ENCODE measurements at places on chromosomes 5 and 9.

- DNase-seq = no peak
Observed at GRCh38 chr5:40404613-40405012, 275.1 kb upstream of the PTGER4 start.

GRCh38 chr5:132489871-132490483 is 596 bp downstream of the IRF1 start:
- DNase-seq = peak; percentile 50

DNA sequence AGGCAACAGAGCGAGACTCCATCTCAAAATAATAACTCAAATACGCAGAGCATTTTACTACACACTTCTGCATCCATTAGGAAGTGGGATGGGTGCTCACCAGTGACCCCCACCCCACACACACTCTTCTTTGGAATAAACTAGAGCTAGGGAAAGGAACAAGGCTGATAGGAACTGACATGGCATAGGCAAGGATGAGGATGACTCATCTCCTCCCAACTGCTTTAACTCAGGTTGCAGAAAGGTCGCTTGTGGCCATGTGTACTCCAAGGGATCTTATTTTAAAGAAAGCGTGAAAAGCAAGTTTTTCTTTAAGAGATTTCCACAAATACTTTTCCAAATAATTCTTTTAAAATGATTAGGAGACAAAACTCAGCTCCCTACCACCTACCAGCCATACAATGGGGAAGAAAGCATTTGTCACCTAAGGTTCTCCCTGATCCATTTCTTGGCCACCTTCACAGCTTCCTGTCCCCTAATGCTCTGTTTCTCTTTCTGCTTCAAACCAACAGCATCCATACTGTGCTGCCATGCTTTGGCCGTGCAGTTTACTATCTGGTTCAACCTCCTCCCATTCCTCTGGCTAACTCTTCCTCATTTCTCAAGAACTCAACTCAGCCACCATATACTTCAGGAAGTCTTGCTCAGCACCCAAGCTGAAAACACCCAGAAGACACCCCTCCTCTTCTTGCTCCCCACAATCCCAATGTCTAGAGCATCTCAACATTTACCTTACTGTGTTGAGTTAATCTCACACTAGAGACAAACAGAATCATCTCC is 211.9 kb downstream of the ACTL7B start:
- no peak for DNase-seq

GRCh38 chr5:131812371-131813160 is 15.7 kb upstream of the FNIP1 start:
- DNase-seq = no peak

- DNase-seq = no peak
Observed at GRCh38 chr9:114300846-114301797, 21.8 kb upstream of the ORM1 start.

- no peak for DNase-seq
Observed at GRCh38 chr5:77066823-77067442, 20.2 kb downstream of the ZBED3 start.

- DNase-seq = no peak
Observed at GRCh38 chr5:102958481-102959011, 161.4 kb downstream of the GIN1 start.

GRCh38 chr5:168995024-168995423 is 305.9 kb downstream of the SLIT3 start:
- no peak for DNase-seq

GRCh38 chr9:7273575-7273974 is 515.8 kb downstream of the KDM4C start:
- DNase-seq = no peak

- DNase-seq = no peak
Observed at GRCh38 chr9:121399126-121399882, 29.3 kb upstream of the STOM start.

DNA sequence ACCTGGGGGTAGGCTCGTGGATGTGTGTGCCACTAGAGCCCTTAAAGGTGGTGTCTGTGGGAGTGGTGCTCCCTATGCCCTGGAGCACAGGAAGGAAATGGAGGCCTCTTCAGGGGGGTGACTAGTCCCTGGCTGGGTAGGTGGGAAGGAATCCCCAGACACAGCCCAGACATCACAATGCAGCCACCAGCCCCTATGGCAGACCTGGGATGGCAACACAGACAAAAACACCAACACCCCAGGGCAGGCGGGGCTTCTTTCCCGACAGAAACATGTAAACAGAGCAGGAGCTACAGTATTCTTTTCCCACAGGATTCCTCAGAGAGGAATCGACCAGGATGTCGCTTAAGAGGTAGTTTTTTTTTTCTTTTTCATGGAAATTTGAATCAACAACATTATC is 10.4 kb upstream of the NR5A1 start:
- no peak for DNase-seq

DNA sequence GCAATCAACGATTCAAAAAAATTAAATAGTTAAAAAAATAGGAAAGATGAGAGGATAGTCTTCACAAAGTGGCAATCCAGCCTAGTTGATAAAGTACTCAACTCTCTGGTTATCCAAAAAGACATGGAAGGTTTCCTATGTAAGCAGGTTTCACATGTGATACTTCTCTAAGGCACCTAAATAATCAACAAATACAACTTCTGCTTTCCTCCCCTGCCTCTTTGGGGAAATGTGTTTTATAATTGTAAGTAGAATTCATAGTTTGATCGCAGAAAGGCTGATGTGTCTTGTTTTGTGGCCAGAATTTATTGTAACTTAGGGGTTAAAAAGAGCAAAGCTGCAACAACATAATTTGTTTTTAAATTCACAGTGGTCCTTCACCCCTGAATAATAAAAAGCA is 855.5 kb upstream of the DMAC1 start:
- DNase-seq = no peak

DNA sequence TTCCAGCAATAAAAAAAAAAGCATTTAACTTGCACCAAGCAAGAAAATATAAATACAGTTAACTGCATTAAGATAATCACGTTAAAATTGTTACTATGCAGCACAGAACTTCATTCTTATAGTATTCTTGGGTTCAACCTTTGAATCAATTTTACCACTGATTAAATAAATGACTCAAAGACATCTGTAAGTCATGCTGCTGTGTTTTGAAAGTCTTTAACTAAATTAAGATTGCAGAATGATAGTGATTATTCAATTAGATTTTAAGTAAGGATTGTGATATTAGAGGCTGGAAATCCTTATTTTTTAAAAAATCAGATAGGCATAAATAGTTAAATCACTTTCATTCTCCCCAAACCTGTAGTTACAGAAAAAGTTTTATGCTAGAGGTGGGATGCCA is 116.4 kb downstream of the SCAMP1 start:
- DNase-seq = no peak

- DNase-seq = no peak
Observed at GRCh38 chr9:96721303-96721702, 56.6 kb downstream of the ZNF510 start.

- no peak for DNase-seq
Observed at GRCh38 chr5:153168241-153168640, 322.2 kb upstream of the GRIA1 start.

DNA sequence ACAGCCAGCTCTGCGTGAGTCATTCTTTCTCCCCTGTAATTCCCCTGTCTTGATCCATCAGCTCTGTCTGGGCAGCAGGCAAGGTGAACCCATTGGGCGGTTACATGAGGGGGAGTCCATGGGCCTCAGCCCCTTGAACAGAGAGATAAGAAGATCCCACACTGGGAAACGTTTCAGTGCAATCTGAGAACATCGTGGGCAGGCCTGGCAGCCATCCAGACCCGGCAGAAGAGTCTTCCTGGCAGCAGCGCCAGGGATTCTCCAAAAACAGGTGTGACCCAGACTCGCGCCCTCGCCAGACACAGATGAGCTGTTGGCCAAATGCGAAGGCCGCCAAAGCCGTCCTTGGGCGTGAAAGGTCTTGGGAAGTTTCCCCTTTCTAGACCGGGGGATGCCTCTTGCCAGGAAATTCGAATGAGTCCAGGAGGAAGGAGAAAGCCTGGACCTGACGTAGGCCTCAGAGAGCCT is 6.4 kb upstream of the SLC12A7 start:
- DNase-seq = peak; percentile 66

DNA sequence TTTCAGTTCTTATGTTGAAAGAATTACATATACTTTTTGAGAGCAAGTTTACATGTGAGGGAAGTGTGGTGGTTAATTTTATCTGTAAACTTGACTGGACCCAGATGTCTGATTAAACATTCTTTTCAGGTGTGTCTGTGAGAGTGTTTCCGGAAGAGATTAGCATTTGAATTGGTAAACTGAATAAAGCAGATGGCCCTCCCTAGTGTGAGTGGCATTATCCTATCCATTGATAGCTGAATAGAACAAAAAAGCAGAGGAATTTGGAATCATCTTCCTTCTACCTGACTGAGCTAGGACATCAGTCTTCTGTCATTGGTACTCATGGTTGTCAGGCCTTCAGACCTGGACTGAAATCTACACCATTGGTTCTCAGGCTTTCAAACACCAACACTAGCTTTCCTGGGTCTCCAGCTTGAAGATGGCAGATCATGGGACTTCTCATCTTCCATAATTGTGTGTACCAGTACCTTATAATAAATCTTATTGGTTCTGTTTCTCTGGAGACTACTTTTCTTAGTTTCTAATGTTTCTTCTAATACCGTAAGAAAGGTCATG is 36.6 kb downstream of the NREP start:
- DNase-seq = no peak

DNA sequence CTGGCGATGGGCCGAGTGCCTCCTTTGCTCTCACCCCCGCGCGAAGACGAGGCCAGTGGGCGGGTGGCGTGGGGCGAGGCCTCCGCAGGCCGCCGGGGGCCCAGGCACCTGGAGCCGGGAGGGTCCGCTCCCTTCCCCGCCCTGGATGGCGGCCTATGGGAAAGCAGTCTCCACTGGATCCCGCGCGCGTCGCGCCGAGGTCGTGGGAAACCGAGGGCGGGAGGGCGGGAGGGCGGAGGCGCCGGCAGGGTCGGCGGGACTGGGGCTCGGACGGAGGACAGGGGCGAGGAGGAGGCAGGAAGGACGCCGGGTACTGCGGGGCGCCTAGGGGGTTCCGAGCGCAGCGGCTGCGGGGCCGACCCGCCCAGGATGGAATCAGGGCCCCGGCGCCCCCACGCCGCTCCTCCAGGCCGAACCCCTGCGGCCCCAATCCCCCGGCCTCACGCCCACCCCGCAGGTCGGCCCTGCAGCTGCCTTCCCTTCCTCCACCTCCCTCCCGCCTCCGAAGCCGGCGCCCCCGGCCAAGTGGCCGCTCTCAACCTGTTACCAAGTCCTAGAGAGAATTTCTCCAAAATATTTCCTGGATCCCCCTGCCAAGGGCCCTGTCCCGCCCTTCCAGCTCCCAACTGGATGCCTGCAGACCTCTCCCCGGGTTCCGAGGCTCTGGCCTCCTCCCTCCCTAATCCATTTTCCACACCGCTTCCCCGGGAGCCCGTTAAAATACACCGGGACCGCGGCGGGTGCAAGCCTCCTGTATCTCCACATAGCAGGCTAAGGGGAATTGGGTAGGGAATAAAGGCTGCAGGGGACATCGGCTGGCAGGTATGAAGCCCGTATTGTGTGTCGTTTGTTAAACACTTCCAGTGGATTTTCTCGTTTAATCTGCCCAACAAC is 146.3 kb downstream of the ERCC6L2 start:
- DNase-seq = peak; percentile 31

- no peak for DNase-seq
Observed at GRCh38 chr9:130021123-130021522, 21.9 kb downstream of the FNBP1 start.

- DNase-seq = no peak
Observed at GRCh38 chr9:128125580-128126354, 1.8 kb downstream of the PTGES2 start.

DNA sequence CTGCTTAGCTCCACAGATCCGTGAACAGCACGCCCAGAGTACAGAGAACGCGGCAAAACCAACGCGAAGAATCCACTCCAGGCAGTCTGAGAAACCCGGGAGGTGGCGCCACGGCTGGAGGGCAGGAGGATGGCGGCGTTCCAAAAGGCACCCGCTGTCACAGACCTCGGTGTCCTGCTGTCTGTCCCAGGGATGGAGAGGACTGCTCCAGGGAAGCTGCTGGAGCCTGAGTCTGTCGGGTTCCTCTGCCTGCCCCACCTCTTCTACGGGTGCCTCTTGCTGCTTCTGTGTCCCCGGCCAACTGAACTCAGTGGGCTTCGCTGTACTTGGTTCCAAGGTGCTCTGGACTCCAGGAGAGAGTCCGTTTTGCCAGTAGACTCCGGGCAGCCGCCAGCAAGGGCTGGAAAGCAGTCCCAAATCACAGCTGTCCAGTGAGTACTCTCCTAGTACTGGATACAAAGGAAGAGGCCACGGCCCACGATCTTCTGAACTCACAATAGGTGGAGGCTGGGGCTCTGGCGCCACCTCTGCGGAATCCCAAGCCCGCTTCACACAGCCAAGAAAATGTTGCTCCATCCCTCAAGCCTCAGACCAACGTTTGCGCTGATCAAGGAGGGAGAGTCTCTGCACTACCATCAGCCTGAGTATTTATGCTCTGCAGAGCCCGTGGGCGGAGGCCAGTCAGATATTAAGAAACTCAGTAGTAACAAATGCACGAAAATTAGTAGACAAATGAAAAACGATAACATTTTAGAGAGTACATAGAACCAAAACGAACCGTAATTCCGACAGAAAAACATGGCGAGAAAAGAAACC is 440 bp downstream of the ANXA2R start:
- DNase-seq = no peak

DNA sequence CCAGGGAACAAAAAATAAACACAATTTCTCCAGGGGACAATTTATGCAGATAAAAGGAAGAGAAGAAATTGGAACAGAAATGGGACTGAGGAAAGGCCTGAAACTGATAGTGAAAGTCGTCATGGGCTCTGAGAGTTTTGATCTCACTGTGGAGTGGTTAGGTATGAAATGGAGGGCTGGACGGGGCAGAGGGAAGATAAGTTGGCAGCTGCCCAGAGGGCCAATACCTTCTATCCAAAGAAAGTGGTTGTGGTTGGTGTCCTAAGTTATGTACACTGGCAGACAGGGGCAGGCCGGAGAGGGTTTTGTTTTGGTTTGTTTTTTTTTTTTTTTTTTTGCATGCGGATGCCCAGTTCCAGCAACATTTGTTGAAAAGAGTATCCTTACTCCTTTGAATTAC is 46.1 kb downstream of the ZNF618 start:
- no peak for DNase-seq

DNA sequence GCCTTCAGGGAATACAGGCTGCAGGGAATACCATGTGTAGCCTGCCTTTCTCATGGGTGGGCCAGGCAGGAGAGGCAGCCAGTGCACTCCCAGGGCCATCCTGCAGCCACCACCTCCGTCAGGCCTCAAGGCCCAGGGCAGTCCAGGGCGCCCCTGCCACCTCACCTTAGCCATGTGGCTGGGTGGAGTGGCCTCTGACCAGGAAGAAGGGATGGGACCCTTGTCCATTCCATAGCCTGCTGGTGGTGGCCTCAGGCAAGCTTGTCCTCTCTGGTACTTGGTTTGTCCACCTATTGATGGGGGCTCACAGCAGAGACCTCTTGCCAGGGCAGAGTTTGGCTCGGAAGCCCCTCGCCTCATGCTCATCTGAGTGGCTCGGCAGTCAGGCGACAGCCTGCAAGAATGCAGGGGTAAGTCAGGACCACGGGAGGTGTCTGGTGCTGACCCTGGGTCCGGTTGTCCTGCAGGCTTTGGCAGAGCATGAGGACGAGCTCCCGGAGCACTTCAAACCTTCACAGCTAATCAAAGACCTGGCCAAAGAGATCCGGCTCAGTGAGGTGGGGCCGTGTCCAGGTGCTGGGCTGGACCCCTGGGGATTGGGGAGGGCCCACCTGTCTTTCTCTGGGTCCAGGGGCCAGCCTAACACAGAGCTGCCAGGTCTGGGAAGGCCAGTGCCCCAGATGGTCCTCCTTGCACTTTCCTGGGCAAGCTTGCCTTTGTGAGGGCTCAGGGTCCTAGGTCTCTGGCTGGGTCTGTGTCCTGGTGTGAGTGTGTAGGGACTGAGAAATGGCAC is 82.9 kb downstream of the PHF2 start:
- DNase-seq = peak; percentile 71

GRCh38 chr5:108266242-108266641 is 115.7 kb downstream of the FBXL17 start:
- DNase-seq = no peak

GRCh38 chr5:115735108-115735998 is 81.1 kb downstream of the CDO1 start:
- DNase-seq = no peak
